ENCODE measurements at places on chromosomes 16 and 17. TPM values are rescaled to one million over a fixed set of nuclear protein-coding genes. Genes with fewer than 3 reads are reported as not detected.

- no peak for DNase-seq
Measured at GRCh38 chr17:28327709-28328108, 7.6 kb downstream of the IFT20 start.

DNA sequence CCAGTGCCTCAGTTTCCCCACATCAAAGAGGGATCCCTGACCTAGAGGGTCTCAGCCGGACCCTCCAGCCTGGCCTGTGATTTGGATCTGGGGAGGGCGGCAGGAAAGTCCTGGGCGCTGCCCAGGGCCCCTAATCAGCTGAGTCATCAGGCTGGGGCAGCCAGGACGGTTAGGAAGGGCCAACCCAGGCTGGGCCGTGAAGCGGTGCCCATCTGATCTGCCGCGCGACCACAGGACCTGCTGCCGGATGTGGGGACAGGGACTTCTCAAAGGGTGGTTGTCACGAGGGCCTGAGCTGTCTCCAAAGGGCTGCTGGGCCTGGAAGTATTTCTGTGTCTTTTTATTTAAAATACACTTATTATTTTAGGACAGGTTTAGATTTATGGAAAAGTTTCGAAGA lies 4.4 kb downstream of the TPSAB1 start:
- no peak for DNase-seq

GRCh38 chr17:14091367-14091766 lies 22.1 kb downstream of the COX10 start:
- DNase-seq, result no peak

DNA sequence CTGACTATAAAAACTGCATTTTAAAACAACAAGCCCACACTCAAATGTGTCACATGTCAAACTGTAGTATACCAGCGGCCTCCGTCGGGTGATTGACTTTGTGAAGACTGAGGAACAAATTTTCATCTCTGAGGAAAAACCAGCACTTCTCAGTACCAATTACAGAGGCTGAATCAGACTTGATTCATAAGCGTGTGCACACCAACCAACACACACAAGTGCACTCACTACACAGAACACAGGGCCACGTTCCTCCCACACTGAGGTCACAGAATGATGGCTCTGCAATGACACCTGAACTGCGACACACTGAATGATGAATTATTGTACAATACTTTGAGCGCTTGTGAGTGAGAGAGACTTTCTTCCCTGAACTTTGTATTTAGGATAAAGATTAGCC lies 29.6 kb downstream of the XPO6 start:
- no peak for DNase-seq

DNA sequence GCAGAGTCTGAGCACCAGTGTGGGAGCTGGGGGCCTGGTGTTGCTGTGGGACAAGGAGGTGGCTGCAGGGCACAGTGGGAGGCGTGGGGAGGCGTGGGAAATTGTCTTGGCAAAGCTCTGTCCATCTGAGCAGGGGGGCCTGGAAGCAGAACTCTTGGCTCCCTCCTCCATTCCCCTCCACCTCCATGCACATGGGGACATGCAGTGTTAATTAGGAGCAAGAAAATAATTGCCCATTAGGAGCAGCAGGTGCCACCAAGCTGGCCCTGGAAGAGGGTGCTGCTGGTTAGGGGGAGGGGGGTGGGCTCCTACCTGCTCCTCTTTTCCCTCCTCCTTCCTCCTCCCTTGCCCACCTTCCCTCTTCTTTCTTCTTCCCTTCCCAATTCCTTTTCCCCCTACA lies 4.5 kb downstream of the TTYH2 start:
- DNase-seq, result no peak

DNA sequence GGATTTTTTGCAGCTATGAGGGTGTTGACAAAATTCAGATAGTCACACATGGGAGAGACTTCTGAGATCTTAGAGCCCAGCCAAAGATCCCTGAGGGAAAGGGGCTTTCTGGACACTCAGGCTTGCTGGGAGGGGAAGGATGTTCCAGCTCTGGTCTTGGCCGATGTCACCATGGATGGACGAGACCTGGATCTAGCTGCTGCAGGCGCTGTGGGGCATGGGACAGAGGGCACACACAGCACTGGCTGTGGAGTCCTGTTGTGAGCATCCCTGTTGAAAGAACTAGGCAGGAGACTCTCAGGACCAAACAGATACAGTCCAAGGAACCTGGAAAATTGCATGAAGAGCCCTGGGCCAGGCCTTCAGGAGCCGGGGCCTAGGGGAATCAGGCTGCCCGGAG lies 80.1 kb upstream of the SDK2 start:
- DNase-seq, result no peak

- DNase-seq, result no peak
Measured at GRCh38 chr17:36614933-36615332, 13.6 kb downstream of the MRM1 start.

DNA sequence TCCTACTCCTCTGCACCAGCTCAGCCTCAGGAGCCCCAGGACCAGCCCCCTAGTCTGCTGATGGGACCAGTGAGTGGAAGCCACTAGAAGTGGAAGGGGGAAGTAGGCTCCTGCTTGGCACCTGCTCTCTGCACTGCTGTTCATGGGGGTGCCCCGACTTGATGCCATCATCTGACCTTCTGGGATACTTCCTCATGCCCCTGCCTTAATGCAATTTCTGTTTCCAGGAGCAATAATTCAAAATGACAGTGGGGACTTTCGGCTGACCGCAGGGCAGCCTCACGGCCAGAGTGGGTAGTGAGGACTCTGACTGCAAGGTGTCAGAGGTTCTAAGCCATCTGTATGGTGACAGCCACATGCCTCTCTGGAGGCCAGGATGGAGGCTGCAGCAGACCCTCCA lies 196.4 kb upstream of the WSCD1 start:
- DNase-seq, result no peak

GRCh38 chr16:81780350-81780749 lies 1.3 kb downstream of the PLCG2 start:
- DNase-seq, result no peak

The SHISA9 gene
- total RNA-seq, result 3.8 TPM

The GPR142 gene
- 1.1 TPM for total RNA-seq

The CDH3 gene
- 10.2 TPM for total RNA-seq

The RHBDF2 gene
- total RNA-seq, result 37.9 TPM

The PROCA1 gene
- 7.6 TPM for total RNA-seq
